ENCODE measurements at places on chromosomes 3 and 15. TPM values are rescaled to one million over a fixed set of nuclear protein-coding genes. Genes with fewer than 3 reads are reported as not detected.

Gene ERICH6
- total RNA-seq = not detected

Gene CFAP44
- 8.1 TPM for total RNA-seq

Gene FSTL1
- 387 TPM for total RNA-seq

Gene CLDN16
- 0.49 TPM for total RNA-seq

Gene PP2D1
- not detected for total RNA-seq

DNA sequence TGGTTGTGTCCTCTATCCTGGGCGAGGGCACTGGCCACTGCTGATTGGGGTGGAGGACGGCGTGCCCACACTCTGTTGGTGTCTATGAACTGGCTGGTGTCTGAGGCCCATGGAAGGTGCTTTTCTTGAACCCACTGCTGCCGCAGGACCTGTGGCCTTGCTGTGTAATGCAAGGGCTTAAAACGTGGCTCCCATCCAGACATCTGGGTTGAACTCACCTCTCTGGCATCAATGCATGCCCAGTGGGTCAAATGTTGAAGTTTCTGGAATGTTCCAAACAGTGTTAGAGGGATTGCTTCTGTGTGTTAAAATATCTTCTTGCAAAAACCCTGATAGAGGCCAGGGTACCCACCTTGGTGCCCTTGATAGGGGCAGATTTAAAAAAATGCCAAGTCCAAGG, 42.6 kb downstream of the FAM3D start:
- DNase-seq = no peak

GRCh38 chr3:28780480-28780879, 431.9 kb upstream of the AZI2 start:
- DNase-seq = no peak

GRCh38 chr15:74036271-74037170, 42.0 kb downstream of the PML start:
- no peak for DNase-seq

DNA sequence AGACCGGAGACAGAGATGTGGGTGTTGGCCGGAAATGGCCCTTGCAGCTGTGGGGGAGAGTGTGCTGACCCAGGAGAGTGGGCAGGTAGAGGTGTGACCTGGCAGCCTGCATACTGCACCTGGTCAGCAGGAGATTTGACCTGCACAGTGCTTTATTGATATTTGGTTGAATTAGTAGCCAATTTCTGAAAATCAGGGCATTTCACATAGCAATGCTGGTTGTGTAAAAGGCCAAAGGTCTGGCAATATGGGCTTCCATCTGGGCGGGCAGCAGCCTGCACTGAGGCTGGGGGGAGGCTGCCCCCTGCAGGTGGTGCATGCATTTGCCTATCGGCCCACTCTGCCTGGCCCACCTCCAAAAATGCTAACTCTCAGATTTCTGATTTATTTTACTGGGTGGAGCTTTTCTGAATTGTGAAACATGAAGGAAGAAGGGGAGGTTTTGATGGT, 9.4 kb upstream of the MGLL start:
- DNase-seq = no peak

DNA sequence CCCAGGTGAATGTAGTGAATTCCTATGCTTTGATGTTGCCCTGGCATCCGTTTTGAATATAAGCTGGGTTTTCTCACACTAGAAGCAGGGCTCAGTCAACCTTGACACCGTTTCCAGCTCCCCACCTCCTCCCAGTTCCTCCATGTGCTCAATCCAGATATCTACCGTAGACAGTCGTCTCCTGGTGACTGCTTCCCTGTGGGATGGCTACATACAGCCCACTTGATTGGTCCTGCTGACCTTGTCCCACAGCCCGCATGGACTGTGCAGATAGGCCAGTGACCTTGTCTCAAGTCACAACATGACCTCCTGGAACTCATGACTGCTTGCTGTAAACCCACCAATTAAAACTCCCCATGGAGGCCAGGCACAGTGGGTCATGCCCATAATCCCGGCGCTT, 8.1 kb downstream of the SEMA7A start:
- no peak for DNase-seq

GRCh38 chr3:127132876-127133275, 60.1 kb upstream of the PRR23E start:
- no peak for DNase-seq

DNA sequence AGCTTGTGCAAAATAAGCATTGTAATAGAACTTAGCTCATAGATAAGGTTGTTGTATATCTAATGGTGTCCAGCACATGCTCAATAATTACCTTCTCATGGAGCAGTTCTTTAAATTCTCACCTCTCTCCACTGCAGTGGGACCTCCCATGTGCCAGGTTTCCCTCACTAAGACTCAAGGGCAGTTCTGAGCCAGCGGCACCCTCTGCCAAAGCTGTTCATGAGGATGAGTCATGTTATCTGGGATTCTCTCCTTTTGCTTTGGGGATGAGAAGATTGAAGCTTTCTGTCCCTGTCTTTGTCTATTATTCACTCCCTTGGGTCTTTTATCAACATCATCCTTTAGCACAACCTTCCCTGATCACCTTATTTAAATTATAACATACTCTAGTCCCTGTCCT, 15.6 kb upstream of the AMOTL2 start:
- no peak for DNase-seq

DNA sequence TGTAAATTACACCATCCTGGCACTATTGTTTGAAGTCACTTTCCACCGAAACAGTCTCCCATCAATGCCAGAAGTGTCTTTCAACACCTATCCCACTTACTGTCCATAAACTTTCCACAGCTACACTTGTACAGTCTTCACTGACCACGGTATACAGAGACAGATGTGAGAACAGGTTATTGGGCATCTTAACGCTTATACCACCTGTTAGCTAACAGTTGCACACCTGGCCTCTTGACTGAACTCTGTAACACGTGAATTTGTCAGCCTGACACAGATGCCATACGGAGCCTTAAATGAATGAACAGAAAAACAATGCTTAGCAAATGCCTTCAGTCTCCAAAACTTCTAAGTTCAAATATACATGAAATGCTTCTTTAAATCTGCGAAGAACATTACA, 440.5 kb downstream of the SHQ1 start:
- DNase-seq = no peak

GRCh38 chr15:77107531-77108355, 36.8 kb upstream of the TSPAN3 start:
- no peak for DNase-seq

GRCh38 chr3:25679166-25679565, 14.5 kb upstream of the TOP2B start:
- DNase-seq = no peak

Data from vagina (tissue), 2 donors.